ENCODE measurements at places on chromosomes 1 and 21.

GRCh38 chr1:67737875-67738274, 52.9 kb downstream of the GADD45A start:
- no peak for DNase-seq

DNA sequence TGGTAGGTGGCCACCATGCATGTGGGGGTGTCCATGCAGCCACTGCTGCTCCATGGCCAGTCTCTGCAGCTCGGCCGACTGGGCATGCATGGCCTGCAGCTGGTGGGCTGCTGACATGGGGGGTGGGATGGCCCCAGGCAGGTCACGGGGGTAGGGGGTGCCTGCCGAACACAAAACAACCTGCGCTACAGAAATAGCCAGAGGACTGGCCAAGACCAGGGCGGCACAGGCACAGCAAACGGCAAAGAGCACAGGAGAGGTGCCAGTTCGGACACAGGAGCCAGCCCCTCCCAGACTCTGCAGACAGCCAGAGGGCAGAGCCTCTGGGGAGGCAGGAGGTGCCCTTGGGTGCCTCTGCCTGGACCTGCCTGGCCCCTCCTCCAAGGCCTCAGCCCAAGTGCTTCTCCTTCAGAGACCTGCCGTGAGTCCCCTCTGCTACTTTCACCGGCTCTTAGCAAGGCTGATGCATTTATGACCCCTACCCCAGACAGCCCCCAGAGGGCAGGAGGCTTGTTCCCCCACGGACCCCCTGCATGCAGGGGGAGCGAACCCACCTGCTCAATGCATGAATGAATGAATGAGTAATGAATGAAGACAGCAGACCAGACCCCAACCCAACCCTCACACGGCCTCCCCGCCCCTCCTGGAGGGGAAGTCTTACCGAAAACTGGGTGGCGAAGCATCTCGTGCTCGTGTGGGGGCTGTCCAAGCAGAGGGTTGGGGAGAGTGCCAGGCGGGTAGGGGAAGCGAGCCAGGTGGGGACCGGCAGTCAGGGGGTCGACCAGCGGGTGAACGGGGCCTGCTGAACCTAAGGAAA, 37.7 kb downstream of the SLC45A1 start:
- no peak for DNase-seq

GRCh38 chr1:151820940-151821339, 10.7 kb downstream of the RORC start:
- peak; percentile 95 for DNase-seq

- peak; percentile 39 for DNase-seq
Observed at GRCh38 chr1:12548973-12549459, 69.0 kb downstream of the DHRS3 start.

DNA sequence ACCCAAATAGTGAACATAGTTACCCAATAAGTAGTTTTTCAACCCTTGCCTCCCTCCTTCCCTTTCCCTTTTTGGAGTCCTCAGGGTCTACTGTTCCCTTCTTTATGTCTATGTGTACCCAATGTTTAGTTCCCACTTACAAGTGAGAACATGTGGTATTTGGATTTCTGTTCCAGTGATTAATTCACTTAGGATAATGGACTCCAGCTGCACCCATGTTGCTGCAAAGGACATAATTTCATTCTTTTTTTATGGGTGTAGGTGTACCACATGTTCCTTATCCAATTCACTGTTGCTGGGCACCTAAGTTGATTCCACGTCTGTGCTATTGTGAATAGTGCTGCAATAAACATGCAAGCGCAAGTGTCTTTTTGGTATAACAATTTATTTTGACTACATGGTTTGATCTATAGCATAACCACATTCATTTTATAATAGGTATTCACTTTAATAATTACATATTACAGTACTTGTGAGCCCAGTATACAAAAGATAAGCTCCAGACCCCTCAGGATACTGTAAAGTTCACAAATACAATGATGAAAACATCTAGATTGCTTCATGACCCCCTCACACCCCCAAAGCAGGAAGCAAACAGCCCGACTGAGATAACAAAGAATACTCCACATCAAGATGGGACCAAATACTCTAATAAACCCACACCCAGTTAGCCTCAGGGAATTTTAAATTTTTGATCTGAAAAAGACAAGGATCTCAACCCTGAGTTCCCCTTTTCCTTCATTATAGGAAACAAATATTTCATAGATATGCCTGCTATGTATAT, 45.3 kb downstream of the PUM1 start:
- no peak for DNase-seq

- DNase-seq = no peak
Observed at GRCh38 chr21:37005548-37006485, 685 bp upstream of the RIPPLY3 start.
